ENCODE measurements at places on chromosomes 4 and X.

- no peak for DNase-seq
These were observed 250.7 kb upstream of the PGRMC2 start for GRCh38 chr4:128538111-128538882.

DNA sequence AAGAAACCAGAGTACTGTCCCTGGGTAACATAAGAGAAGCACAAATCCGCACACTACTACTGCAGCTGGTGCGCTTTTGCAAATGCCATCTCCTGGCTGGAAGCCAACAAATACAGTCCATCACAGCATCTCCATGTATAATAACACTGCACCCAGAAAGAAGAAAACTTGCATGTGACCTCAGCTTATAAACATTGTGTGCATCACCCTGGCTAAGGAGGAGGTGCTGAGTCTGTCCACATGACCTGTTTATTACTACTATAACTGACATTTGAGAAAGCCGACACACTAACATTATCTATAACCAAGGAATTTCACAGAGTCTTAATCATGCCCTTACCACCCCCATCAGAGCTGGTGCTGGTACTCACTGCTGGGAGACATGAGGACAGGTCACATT, 516.8 kb downstream of the CFAP47 start:
- no peak for DNase-seq

DNA sequence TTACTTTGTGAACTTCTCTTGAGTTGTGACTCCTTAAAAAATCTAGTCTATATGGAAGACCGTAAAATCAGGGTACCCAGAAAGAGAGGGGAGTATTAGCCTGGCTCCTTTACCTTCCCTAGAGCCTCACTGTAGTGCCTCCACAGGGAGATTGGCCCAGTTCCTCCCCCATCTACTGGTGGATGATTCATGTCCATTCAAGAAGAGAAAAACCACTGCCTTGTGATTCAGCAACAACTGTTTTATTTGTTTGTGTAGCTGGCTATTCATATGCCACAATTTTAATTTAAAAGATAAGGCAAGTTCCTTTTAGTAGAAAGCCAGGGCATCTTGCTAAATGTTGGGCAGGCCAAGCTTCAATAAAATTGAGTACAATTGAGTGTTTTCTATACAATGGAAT, 221.8 kb upstream of the KCNIP4 start:
- DNase-seq = no peak

GRCh38 chr4:37246891-37247290, 2.3 kb downstream of the NWD2 start:
- no peak for DNase-seq

GRCh38 chr4:110004556-110004955, 91.9 kb downstream of the EGF start:
- DNase-seq = no peak

DNA sequence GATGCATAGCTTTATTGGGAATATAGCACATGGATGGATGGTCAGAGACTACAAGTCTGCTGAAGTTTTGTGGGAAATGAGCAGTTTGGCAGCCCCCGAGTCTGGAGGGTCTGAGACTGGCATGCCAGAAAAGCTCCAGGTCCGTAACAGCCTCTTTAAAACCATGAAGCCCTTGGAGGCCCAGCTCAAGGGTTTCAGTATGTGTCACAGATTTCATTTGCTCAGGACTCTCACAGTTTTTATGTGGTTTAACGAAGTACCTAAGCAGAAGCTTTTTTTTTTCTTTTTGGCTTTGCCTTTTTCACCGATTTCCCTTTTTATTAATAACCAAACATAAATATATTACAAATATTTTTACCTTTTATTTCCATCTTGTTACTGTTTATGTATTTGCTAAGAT, 30.6 kb upstream of the TMEM184C start:
- no peak for DNase-seq

GRCh38 chr4:76594173-76594572, 159.1 kb downstream of the SHROOM3 start:
- no peak for DNase-seq

Measured in activated T-helper 9 cell treated with anti-CD3 and anti-CD28 coated beads, Interleukin-2, amount 50 U/mL, for 16 hours (primary cell).